T47D (cell line): ENCODE measurements at places on chromosomes 1 and 21.

GRCh38 chr1:201749059-201749690, 79.8 kb upstream of the IPO9 start:
- DNase-seq, result no peak

- no peak for DNase-seq
Measured at GRCh38 chr1:89198081-89198480, 661 bp downstream of the GBP4 start.

DNA sequence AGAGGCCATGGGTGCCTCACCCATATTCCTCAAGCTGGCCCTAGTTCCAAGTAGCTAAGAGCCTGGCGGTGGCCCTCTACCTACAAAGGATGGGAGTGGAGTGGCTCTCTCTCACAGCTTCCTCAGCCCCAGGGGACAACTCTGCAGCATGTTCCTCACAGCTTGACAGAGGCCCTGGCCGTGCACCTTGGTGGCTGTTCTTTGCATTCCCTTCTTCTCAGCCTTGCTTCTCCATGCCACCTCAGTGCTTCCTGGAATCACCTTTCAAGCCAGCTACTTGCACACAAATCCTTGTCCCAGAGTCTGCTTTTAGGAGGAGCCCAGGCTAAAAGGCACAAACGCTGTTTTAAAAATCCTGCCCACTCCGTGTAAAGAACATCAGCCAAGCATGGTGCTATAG, 69.0 kb upstream of the DIRAS3 start:
- DNase-seq, result no peak

DNA sequence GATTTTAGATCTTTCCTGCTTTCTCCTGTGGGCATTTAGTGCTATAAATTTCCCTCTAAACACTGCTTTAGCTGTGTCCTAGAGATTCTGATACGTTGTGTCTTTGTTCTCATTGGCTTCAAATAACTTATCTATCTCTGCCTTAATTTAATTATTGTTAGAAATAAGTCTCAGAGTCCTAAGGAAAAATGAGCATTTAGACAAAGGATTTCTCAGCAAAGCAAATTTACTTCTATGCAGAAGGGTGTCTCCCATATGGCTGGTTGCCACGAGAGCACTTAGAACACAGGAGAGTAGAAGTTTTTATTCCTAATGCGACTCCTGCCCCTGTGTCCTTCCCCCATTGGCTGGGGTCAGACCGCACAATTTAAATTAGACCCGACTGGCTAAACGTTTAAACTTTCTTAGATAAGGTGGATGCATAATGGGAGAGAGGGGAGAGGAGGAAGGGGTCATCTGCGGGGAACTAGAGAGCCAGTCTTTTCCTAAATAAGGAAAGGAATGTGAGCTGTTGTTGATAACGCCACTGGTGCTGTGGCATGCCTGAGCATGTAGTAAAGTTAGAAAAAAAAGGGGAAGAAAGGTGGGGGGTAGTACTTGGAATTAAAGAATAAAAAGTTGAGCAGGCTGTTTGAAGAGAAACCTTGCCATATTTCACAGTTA, 170.2 kb downstream of the DYRK1A start:
- no peak for DNase-seq

GRCh38 chr1:97050506-97050905, 328.9 kb downstream of the PTBP2 start:
- no peak for DNase-seq

- DNase-seq, result no peak
Measured at GRCh38 chr21:27306791-27307775, 340.2 kb upstream of the ADAMTS5 start.

- DNase-seq, result no peak
Measured at GRCh38 chr1:118244194-118244593, 59.2 kb upstream of the SPAG17 start.

GRCh38 chr1:195113471-195113870, 1494.8 kb downstream of the KCNT2 start:
- DNase-seq, result no peak

GRCh38 chr1:111346089-111346885, 55.6 kb downstream of the CHIA start:
- peak; percentile 87 for DNase-seq

DNA sequence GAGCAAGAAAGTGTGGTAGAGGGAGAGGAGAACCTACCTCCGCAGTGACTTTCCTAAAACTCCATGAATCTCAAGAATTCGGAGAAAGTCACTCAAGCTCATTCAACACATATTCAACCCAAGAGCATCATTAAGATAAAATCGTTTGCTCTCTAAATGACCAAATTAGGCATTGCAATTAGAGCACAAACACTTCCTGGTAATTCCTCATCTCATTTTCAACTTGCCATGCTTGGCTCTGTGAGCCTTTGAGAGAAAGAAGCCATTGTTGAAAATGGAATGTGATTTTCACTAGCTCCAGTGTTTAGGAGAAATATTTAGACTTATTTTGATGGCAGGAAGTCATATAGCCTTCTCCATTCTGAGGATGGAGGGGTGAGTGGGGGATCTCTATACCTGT, 52.5 kb downstream of the KAZN start:
- DNase-seq, result no peak

DNA sequence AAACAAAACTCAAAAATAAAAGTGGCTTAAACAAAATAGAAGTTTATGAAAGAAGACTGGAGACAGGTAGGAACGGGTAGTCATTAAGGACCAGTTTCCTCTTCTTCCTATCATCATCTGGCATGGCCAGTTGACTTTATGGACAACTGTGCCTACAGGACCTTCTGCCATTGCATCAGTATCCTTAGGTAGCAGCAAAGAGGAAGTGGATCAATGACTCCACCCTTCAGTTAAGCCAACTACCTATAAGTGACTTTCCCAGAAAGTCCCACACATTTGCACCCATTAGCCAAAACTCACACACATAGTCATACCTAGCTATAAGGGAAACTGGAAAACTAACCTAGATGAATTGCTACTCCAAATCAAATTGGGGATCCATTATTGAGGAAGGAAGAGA, 51.7 kb downstream of the RASAL2 start:
- no peak for DNase-seq

GRCh38 chr1:115710859-115711624, 57.5 kb downstream of the CASQ2 start:
- peak; percentile 76 for DNase-seq

GRCh38 chr1:16451841-16452528, 11.5 kb downstream of the NECAP2 start:
- no peak for DNase-seq

DNA sequence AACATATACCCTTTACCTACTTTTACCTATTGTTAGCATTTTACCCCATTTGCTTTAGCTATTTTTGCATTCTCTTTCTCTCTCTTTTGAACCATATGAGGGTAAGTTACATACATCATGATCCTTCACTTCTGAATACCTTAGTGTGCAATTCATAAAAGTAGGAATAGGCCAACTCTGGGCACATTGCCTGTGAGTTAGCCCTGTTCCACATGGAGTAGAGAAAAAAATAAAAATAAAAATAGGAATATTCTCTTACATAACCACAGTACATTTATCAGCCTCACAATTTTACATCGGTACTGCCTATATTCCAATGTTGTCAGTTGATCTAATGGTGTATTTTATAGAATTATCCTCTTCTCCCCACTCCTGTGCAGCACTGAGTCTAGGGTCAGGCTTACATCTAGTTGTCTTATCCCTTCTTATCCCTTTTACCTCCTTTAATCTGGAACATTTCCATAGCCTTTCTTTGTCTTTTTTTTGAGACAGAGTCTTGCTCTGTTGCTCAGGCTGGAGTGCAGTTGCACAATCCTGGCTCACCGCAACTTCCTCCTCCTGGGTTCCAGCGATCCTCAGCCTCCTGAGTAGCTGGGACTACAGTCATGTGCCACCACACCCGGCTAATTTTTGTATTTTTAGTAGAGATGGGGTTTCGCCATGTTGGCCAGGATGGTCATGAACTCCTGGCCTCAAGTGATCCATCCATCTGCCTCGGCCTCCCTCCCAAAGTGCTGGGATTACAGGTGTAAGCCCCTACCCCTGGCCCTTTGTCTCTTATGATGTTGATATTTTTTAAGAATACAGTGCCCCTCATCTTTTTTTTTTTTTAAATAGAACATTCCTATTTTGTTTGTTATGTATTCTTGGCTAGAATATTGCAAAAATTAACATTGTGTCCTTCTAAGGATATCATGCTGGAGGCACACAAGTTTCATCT, 11.1 kb upstream of the SLC30A1 start:
- DNase-seq, result no peak

DNA sequence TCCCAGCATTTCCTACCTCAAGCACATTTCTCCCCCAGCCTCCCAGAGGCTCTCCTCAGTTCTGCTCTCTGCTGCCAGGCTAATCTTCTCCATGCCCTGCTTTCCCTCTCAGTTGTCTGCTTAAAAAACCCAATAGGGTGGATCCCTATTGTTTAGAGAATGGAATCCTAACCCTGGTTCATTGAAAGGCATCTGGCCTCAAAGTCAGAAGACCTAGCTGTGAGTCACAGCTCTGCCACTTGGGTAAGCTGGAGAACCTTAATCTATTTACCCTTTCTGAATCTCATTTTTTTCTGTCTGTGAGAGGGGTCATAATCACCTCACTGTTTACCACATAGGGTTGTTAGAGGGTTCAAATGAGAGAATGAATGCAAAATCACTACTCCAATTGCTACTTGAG, 12.5 kb upstream of the MYOC start:
- no peak for DNase-seq

GRCh38 chr1:248906753-248907661, 972 bp downstream of the PGBD2 start:
- DNase-seq, result no peak

- DNase-seq, result no peak
Measured at GRCh38 chr1:40036574-40036973, 4.0 kb upstream of the CAP1 start.

DNA sequence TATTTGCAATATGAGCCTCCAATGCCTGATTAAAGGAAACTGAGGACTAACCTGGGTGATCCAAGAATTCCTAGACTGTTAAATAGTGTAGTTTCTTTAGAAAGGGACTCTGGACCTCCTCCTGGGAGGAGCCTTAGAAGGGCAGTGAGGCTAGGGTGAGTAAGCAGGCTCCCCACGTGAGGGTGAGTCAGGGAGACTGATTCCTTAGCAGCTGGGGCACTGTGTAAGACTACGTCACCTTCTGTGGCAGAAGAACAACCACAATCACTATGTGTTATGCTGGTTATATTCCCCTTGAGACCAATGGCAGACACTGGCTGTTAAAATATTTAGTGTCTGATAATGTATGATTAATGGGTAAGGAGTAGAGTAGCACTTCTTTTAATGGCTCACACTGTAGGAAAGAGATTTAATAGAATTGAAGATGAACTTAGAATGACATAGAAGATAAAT, 53.3 kb upstream of the SYT14 start:
- DNase-seq, result no peak

GRCh38 chr1:176205332-176205914, 1.7 kb downstream of the COP1 start:
- DNase-seq, result no peak

DNA sequence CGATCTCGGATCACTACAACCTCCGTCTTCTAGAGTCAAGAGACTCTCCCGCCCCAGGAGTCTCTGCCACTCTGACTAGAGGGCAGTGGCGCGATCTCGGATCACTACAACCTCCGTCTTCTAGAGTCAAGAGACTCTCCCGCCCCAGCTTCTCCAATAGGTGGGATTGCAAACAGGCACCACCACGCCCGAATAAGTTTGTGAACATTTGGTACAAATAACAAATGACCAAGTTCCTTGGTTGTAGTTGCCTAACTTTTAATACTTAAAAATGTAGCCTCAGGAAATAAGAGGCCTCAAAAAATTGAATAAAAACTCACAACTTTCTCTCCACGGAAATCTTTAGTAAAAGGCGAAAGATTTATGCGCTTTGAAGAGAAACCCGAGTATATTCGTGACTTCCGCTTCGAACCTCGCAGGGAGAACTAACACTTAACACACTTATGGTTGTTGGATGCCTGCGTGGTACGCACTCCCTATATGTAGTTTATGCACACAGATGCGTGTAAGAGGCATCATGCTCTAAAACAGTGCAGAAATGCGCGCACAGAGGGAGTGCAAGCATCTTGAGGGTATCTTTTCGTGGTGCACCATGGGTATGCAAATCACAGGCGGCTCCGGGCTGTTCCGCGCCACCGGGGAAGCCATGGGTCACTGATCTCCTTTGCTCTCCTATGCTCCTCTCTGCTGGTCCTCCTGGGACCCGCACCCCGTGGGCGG, 11.4 kb downstream of the BTBD19 start:
- DNase-seq, result peak; percentile 62

DNA sequence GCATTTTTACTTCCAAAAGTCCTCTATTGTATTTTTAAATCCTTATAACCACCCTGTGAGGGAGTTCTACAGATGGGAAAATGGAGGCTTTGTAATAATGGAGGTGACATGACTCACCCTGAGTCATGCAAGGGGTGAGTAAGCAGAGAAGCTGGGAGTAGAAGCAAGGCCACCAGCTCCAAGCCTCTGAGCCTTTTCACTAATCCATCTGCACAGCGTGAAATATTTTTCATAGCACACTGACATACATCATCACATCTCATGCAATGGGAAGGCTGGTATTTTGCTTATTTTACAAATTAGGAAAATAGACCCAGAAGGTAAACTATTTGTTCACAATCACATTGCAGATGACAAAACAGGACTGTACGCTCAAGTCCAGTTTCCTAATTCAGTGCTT, 96.9 kb downstream of the KCNH1 start:
- no peak for DNase-seq

- DNase-seq, result no peak
Measured at GRCh38 chr1:235972311-235972689, 92.6 kb downstream of the NID1 start.

GRCh38 chr21:45877821-45878469, 103.6 kb upstream of the COL6A1 start:
- DNase-seq, result peak; percentile 20
